ENCODE measurements at places on chromosomes 2 and 18.
A peak's percentile ranks its signal among the peaks of the same experiment; 100 is the strongest.

DNA sequence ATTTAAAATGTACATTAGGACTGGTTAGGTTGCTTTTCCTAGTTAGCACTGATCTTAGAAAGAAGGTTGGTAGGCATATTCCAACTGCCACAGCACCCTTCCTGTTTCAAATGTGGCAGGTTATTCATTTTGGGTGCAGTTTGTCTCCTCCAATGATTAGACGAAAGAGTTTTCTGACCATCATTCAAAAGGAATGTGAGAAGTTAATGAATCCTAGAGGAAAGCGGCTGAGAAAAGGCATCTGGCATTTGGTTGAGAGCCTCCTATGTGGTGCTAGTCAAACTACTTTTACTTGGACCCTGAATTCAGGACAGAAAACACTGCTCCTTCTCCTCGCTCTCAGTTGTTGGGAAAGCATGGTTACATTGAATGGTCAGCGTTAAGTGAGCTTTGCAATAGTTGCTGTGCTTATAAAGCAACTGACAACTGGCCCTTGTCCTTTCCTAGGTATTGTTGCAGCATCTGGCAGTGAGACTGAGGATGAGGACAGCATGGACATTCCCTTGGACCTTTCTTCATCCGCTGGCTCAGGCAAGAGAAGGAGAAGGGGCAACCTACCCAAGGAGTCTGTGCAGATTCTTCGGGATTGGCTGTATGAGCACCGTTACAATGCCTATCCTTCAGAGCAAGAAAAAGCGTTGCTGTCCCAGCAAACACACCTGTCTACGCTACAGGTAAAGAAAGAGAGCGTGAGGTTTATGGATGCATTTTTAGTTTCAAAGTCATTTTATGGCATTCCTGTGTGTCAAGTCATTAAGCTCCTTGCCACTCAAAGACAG, 6.1 kb downstream of the TGIF1 start:
- DNase-seq = no peak

- no peak for DNase-seq
These were observed 134.8 kb upstream of the CAVIN2 start for GRCh38 chr2:191981706-191982105.

DNA sequence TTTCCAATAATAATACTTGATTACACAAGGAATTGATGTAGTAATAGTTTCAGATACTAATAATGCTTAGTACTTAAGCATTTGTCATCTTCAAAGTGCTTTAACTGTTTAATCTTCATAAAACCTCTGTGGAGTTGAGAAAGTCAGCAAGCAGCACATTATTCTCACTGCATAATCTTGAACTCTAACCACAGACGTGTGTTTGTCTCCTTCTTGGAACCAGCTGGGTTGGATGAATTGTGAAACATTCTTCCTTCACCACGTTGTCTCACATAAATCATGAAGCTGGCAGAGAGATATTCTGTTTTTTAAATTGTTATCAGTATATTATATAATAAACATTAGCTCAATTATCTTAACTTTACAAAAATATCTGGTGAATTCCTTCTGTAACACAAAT, 55.1 kb upstream of the LDAH start:
- no peak for DNase-seq

- DNase-seq = no peak
These were observed 523 bp upstream of the ALMS1 start for GRCh38 chr2:73385123-73385503.

DNA sequence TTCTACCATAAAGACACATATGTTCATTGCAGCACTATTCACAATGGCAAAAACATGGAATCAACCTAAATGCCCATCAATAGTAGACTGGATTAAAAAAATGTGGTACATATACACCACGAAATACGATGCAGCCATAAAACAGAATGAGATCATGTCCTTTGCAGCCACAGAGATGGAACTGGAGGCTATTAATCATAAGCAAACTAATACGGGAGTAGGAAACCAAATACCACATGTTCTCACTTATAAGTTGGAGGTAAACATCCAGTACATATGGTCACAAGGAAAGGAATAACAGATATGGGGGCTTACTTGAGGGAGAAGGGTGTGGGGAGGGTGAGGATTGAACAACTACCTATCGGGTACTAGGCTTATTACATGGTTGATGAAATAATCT, 7.7 kb downstream of the HMSD start:
- no peak for DNase-seq

DNA sequence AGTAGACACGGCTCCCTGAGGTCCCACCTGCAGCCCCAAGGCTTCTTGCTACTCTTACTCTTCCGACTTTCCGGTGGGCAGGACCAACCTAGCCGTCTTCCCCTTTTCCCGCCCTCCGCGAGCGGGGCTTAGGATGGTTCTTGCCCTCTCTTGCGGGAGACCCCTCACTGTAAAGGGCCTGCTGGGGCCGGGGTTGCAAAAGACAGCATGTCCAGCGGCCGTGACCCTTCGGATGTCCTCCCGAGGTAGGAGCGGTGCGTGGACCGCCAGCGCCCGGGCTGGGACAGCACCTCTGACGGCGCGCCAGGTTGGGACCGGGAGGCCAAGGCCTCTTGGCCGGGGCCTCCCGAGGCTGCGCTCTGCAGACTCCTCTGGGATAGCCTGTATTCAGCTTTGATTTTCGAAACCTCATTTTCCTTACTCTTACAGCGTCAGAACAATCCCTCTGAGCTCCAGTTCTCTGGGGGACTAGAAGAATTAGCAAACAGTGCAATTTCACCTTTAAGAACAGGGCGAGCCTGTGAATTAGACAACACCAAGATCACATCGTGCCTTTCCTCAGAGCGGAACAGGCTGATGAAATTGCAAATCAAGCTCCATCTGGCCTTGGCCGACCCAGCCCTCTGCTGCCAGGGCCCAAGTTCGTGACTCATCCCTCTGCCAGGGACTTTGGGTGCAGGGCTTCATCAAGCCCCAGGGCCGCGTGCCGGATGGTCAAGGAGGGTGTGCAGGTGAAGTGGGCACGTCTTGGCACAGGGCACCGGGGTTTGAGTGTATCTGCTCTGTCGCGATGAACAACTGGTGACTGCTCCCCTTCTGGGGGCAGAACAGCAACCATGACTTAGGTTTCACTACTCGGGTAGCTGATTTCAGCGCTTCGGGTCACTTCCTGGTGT, 777 bp downstream of the MOCOS start:
- DNase-seq = peak; percentile 30

DNA sequence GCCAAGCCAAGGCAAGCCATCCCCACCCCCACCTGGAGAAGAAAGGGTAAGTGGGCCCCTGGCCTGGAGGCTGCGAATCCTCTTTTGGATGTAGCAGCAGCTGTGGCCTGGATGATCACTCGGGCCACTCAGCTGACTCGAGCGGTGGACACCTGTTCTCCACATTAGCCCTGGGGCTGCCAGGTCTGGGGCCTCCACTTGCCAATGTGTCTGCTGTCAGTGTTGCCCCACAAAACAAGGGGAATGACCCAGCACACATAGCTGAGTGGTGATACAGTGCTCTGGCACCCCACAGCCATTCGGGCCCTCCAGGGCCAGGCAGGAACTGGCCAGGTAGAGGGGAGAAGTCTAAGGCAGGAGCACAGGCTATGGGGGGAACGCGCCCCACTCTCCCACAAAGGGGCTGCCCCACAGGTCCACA, 2.6 kb downstream of the STK25 start:
- DNase-seq = no peak

DNA sequence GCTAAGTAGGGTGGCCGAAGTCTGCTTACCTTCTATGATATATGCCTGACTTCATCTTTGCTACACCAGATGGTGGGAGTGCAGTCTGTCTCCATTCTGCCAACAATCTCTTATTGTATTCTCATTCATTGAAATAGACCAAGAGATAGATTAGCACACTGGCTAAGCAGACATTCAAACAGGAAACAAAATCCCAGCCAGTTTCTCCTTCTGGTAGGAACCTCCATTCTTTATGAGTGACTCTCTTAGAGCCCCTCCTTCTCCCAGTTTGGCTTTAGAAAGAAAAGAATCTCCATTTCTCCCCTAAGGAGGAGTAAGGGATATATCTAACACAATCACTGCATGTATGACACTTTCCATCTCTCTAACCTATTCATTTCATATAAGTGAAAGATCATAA, 118.9 kb upstream of the COL5A2 start:
- no peak for DNase-seq

- no peak for DNase-seq
These were observed 58.8 kb downstream of the CCDC195 start for GRCh38 chr2:224657349-224657748.

DNA sequence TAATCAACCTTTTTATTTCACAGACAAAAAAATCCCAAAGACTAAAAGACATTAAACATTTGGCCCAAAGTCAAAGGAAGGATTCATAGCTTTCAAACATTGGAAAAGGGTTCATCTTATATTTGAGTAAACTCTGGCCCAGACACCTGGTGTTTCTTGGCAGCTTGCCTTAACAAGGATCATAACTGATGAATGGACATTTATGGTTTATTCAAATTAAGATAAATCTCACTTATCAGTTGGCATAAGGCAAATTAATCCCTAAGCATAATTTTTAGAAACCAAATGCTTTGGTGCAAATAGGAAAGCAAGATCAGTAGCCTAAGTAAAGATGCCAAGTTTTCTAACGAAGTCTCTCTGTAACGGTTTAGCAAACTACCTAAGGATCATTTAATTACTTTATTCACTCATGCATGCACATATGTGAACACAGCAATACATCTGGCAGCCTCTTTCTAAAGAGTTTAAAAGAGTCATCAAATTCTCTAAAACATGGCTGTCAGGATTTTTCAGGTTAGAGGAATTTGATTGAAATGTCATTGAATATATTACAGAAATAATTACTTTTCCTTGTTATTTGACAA, 323.4 kb upstream of the RBMS1 start:
- no peak for DNase-seq

GRCh38 chr18:75035928-75036327, 173.0 kb downstream of the PTGR3 start:
- no peak for DNase-seq

DNA sequence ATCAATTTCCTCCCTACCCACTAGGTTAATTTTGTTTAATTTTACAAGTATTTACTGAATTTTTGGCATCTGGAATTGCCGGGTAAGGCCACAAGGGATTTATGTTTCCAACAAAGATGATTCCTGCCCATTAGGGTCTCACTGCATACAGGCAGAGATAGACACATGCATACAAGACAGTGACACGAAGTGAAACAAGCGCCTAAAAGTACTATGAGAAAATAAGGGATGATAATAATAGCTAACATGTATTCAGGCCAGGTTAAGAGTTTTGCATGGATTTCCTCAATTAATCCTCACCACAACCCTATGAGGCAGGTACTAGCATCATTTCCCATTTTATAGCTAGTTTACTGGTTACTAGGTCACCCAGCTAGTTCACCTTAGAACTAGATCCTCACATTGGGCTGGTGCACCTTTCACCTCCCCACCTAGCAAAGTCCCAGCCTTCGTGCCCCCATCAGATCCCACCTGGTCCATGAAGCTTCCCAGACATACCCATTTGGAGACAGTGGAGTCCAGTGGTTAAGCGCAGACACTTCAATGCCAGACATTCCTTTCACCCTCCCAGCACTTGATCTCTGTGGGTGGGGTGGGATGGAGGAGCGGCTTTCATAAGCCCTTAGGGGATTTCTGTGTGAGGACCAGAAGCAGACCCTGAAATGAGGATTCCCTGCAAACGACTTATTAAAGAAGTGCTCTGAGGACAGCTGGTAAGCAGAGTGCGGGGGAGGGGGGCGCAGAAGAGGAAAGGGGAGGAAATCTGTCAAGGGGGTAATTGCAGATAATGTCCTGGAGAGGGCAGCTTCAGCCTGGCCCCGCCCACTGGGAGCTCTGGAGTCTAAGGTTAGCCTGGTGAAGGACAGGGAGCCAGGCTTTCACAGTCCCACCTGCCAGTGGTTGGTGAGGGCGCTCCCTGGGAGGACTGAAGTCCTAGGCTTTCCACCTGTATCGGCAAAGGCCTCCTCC, 5.8 kb upstream of the DGUOK start:
- peak; percentile 26 for DNase-seq

- DNase-seq = no peak
These were observed 411 bp downstream of the NARS1 start for GRCh38 chr18:57621246-57621604.

- no peak for DNase-seq
These were observed 134.8 kb downstream of the EIPR1 start for GRCh38 chr2:3242747-3243369.

GRCh38 chr2:27323596-27324285, 844 bp upstream of the MPV17 start:
- peak; percentile 14 for DNase-seq

GRCh38 chr18:55811925-55812324, 223.9 kb upstream of the TCF4 start:
- DNase-seq = no peak

DNA sequence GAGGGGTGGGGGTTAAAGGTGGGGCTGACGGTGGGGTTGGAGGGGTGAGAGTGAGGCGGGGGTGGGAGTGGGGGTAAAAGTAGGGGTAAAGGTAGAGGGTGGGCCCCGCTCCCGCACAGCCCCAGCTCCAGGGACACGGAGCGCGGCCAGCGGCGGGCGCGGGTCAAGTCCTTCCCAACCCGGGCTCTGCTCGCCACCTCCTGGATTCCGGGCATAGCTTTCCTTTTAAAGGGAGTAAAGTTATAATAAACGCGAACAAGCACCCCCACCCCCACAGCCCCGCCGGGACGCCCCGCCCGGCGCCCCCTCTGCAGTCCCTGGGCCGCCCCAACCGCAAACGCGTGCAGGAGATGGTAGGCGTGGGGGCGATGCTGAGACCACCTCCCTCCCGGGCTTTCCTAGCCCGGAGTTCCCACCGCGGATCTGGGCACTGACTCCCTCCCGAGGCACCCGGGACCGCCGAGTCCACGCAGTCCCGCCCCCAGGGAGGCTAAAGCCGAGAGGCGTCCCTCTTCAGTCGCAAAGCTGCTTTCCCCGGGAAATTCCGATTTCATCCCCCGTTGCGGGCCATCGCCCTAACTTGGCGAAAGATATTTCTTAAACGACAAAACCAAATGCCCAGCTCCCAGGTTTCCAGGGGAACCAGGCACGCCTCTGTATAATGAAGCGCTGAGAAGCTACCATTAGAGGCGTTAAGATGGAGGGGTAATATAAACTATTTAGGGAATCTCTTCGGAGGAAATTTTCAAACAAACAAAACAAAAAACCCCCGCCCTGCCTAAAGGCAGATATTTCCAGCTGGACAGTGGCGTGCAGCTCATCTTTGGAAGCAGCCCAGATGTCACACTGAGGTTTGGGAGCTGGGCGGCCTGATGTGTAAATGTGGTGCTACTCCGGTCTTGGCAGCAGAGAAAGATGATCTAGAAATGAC, at the start of gene LIMS2:
Gene LIMS2 (minus strand): TSS at position 200 of the 931 bp plus-strand sequence. CDS start 506 bp downstream, outside the sequence.
- peak; percentile 34 for DNase-seq

GRCh38 chr18:68017385-68017784, 500.9 kb upstream of the DSEL start:
- no peak for DNase-seq

DNA sequence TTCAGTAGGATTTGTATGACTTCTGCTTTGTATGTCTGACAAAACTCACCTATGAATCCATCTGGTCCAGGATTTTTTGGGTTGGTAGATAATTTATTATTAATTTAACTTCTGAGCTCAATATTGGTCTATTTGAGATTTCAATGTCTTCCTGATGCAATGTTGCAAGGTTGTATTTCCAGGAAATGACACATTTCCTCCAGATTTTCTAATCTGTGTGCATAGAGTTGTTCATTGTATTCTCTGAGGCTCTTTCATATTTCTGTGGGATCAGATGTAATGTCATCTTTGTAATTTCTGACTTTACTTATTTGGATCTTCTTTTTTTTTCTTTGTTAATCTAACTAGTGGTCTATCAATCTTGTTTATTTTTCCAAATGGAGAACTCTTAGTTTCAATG, 584.7 kb upstream of the SETBP1 start:
- no peak for DNase-seq

Measured in NCI-H2227 treated with DMSO at 0.1 percent for 48 hours (cell line).